ENCODE measurements at places on chromosomes 7 and 10.

GRCh38 chr10:31927884-31928548, 615 bp downstream of the ARHGAP12 start:
- peak; percentile 57 for DNase-seq

GRCh38 chr10:70320751-70321150, 36.9 kb upstream of the NPFFR1 start:
- DNase-seq: no peak

DNA sequence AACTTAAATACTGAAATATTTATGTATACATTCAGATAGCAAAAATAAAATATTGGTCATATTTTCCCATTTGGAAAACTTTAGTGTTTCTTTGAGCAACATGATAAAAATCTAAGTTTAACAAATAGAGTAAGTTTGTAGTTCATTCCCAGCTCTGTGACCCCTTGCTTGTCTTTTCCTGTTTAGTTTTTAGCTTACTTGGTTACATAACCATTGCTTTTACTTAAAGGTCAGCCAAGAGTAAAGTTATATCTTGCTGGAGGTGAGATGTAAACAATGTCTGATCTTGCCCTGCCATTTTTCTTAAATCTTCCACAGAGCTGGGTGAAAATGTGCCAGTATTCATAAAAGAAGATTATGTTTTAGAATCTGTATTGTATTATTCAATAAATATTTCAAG, 46.7 kb upstream of the MDFIC start:
- no peak for DNase-seq

GRCh38 chr10:126376956-126377355, 11.3 kb downstream of the ADAM12 start:
- DNase-seq: no peak

- no peak for DNase-seq
Measured at GRCh38 chr7:133434246-133434865, 181.5 kb downstream of the EXOC4 start.

GRCh38 chr10:78571286-78571685, 497.5 kb upstream of the ZMIZ1 start:
- DNase-seq: no peak

DNA sequence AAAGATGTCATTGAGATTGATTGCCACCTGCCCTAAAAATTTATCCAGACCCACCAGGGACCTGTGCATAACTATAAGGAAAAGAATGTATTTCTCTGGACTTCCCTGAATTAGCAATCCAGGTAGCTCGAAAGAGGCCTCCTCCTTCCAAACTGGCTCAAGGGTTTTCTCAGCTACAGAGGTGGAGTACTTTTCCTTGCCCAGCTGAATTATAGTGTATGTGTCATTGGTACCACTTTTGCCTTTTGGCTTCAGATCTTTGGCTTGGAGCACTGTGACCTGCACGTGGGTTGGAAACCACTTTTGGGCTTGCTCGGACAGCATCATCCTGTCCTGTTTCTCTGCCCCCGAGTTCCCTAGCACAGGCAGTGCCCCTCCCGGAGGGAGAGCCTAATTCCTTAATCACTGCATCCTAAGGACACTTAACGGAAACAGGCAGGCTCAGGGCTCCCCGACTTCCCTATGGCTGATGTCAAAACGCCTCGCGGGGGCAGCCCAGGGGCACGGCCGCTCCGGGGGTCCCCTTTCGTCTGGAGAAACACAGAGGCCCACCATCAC, 825 bp downstream of the RAB11FIP2 start:
- no peak for DNase-seq

DNA sequence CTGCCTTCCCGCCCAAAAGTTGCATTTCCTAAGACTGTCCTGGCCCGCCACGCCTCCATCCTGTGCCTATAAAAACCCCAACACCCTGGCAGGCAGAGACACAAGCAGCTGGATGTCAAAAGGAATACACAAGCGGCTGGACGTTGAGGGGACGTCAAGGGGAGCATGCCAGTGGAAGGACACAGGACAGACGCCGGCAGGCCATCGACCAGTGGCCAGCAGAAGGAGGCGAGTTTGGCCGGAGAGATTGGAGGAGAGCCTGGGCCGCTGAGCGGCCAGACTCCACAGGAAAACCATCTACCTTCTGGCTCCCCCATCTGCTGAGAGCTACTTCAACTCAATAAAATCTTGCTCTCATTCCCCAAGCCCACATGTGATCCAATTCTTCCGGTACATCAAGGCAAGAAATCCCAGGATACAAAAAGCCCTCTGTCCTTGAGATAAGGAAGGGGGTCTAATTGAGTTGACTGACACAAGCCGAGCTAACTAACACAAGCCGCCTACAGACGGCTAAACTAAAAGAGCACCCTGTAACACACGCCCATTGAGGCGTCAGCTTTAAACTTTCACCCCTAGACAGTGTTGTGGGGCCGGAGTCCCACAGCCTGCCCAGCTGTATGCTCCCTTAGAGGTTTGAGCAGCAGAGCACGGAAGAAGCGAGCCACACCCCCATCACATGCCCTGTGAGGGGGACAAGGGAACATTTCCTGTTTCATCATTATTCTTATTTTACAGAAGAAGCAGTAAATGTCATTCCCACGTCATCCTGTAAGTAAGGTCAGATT, 150.3 kb upstream of the PHYHIPL start:
- DNase-seq: no peak

GRCh38 chr7:96033009-96033598, 260.8 kb downstream of the DYNC1I1 start:
- DNase-seq: no peak

DNA sequence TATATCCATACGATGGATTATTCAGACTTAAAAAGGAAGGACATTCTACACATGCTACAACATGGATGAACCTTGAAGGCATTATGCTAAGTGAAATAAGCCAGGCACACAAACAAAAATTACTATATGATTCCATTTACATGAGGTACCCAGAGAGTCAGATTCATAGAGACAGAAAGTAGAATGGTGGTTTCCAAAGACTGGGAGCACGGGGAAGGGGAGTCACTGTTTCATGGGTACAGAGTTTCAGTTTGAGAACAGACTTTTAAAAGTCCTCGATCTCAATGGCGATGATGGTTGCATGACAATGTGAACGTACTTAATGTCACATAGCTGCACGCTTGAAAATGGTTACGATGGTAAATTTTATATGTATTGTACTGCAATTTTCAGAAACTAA, 39.3 kb downstream of the NUDCD3 start:
- no peak for DNase-seq

GRCh38 chr7:151152643-151153513, 14.6 kb downstream of the GBX1 start:
- DNase-seq: no peak

DNA sequence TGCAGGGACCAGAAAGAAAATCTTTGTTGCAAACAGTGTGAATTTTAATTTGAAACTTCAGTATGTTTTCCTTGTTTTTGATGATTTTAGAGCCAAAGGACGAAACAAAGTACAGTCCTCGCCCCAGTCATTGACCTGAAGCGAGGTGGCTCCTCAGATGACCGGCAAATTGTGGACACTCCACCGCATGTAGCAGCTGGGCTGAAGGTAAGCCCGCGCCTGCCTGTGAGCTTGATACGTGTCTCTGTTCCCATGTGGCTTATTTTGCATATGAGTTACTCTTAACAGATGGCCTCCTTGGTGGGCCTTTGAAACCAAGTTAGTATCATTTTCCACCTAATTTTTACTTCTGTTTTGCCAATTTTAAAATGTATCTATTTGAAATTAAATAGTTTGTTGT, 12.3 kb downstream of the RBM17 start:
- DNase-seq: no peak

GRCh38 chr7:148242294-148242821, 348.2 kb upstream of the C7orf33 start:
- no peak for DNase-seq

- no peak for DNase-seq
Measured at GRCh38 chr7:94067506-94067905, 63.4 kb upstream of the BET1 start.

DNA sequence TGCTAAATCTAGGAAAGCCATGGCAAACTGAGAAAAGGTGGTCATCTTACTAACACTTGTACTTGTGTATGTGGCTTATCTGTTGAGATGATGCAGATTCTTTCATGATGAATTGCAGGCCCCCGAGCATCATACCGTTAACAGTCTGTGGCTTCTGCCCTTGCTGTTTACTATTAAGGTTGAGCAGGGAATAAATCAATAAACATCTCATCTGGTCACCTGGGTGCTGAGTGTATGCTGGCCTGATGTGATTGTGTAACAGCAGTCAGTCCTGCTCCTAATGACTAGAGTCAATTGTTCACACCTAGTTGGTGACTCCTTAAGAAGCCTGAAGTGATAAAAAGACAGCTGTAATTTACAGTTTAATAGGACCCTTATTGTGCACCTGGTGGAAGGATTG, 8.3 kb upstream of the GNAT3 start:
- no peak for DNase-seq

DNA sequence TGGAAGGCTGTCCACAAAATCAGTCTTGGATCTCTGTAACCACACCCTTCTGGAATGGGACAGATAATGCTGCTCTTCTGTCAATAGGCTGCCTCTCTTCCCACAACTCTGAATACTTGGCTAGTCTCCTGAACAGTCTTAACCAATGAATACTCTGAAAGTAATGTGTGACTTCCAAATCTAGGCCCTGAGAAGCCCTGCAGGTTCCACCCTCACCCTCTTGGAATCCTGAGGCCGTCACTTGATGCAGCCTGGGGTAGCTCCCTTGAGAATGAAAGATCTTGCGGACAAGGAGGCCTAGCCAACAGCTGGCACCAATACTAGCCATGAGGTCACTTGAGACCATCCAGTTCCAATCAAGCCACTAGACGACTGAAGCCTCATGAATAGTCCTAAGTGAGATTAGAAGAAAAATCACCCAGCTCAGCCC, 109.2 kb downstream of the ARHGAP12 start:
- no peak for DNase-seq

DNA sequence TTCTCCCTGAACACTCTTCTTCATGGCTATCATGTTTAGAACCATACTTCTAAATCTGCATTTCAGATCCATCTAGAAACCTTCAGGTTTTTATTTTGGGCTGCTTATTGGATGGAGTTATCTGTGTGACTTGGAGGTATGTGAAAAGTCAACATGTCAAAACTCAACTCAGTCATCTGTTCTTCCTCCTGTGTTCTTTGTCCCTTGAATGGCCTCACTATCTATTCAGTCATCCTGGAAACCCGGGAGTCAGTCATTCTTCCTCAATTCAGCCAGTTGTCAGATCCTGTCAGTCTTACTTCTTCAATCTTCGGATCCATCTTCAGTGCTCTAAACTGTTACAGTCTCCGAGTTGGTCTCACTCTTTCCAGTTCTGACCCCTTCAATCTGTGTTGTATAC, 52.2 kb downstream of the VKORC1L1 start:
- DNase-seq: no peak

DNA sequence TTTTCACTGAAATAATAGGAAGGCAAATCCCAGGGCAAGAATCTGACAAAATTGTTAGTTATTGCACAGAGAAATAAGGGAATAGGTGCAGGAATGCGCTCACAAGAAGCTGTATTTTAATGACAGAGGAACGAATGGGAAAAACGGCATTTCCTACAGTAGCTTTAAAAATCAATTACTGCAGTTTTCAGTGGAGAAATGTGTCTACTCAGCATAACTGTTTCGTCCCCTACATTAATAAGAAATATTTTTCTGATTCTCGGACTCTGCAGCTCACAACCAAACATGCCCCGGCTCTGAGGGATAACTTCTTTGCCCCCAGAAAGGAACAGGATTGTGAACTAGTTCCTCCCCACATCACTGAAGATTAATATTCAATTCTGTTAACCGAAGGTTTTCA, 44.9 kb upstream of the TCERG1L start:
- DNase-seq: no peak

- no peak for DNase-seq
Measured at GRCh38 chr7:15720849-15721471, 34.5 kb upstream of the MEOX2 start.

GRCh38 chr10:95815133-95815532, 59.2 kb downstream of the ENTPD1 start:
- no peak for DNase-seq

DNA sequence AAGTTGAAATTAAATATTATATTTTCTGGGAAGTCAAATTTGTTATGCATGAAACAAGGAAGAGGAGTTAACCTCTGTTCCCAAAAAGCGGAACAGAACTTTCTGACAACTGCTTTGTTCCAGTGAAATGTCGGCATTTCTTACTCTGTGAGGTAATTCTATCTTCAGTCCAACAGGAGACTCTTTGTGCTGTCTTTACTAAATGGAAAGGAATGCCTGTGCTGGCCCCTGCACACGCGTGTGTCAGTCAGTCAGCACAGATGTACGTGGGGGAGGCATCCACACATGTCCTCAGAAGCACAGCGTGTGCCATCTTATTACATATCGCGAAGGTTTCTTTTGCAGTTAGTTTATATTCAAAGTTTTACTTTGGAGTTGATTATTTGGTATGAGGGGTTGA, 37.5 kb downstream of the NET1 start:
- no peak for DNase-seq

DNA sequence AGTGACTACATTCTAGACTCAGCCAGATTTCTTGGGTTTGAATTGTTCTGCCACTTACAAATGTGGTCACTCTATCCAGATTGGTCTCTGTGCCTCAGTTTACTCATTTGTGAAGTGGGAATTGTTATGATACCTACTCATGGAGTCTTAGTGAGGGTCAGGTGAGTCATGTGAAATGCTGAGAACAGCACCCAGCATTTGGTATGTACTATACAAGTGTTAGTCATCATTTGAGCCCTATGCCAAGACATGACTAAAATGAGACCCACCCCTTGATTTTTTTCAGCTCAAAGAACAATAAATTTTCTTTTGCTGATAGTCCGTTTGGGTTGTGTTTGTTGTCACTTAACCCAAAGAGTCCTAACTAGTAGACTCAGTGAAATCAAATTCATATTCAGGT, 92.8 kb downstream of the CHN2 start:
- no peak for DNase-seq

DNA sequence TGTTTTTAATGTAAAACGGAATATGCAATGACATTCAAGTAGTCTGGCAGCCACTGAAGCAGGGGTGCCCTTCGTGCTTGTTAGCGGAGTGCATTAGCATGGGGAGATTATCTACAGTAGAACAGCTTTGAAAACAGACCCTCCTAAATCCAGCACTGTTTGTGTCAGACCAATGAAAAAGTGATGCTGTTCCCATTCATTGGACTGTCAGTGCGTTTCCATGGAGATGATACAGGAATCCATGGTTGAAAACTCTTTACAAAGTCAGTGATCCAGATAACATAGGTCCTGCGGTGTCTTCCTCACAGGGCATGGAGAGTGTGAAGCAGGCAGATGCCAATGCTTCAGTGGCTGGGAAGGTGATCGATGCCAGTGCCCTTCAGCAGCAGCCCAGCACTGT, 73.6 kb downstream of the ITGB8 start:
- no peak for DNase-seq

DNA sequence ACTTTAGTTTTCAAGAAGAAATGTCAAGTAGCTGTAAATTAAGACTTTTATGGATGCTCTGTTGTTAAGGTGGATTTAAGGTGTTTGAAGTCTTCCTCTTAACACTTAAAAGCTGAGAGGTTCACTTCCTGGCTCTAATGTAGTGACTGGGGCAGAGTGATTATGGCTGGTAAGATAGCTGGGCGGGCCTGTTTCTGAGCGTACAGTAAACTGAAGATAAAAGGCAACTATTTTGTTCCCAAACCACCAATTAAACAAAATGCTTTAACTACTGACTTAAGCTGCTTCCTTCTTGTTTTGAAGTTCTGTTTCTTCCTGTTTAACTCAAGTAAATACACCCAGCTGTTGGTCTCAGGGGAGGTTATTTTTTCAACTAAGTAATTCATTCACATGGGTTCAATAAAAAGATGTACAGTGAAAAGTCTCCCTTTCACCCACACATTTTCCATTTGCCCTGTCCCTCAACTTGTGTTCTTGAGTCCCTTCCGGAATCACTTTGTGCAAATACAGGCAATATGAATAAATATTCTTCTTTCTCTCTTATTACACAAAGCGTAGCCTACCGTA, 19.3 kb downstream of the VWA2 start:
- no peak for DNase-seq

- DNase-seq: no peak
Measured at GRCh38 chr10:87066178-87066577, 28.5 kb downstream of the GLUD1 start.
